ENCODE measurements at places on chromosomes 5 and 9. TPM values are rescaled to one million over a fixed set of nuclear protein-coding genes. Genes with fewer than 3 reads are reported as not detected.

Gene NPR3
- total RNA-seq, result 0.83 TPM

Gene ZNG1A
- total RNA-seq, result 22.3 TPM

- no peak for DNase-seq
These were observed 148.5 kb downstream of the EPB41L4A start for GRCh38 chr5:112270299-112271293.

DNA sequence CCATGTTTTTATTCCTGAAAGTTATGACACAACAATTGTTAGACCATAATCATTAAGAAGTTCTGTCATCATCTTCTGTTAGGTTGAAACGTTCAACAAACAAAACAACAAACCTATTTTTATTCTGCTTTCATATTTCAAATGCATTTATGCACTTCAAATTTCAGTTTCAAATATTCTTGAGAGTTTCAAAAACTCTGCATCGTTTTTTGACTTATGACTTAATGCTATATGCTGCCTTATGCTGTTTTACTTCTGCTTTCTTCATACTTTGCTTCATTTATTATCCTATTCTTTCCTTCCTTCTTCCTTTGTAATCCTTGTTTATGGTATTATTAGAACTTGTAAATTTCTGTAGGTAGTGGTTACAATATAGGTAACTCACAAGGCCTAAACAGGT lies 95.0 kb downstream of the PCSK1 start:
- no peak for DNase-seq

GRCh38 chr5:96447949-96448348 lies 14.9 kb upstream of the PCSK1 start:
- no peak for DNase-seq

DNA sequence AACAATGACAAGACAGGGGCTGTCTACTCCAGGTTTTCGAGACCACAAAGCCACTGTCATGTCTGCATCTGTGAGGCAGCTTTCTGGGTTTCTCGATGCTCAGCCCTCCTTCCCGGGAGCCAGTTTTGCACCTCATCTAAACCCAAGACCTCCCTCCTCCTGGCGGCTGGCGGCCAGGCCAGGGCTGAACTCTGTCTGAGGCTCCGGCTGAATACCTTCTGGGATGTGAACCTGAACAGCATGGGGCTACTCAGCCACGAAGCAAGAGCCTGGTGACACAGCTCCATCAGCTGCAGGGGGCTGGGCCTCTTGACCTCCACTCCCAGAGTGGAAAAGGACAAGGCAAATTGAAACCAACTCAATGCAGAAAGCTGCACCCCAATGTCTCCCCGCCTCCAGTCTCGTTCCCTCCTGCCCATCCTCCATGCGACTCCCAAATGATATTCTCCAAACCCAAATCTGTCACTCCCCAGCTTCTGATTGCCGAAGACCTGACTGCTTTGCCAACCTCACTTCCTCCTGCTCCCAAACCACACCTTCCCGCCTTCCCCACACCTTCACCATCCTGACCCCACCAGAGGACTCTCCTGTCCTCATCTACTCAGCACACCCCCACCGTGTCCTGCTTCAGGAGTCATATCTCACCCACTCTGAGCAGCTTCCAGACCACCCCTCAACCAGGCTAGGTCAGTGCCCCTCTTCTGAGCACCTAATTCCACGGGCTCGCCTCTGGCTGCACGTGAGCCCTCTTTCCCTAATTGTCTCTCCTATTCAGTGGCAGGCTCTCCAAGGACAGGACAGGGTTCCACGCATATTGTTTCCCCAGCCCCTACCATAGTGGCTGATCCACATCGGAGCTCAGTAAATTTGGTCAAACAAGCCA lies 4.5 kb downstream of the ANKS6 start:
- no peak for DNase-seq
